ENCODE measurements at places on chromosomes 1 and 21.

DNA sequence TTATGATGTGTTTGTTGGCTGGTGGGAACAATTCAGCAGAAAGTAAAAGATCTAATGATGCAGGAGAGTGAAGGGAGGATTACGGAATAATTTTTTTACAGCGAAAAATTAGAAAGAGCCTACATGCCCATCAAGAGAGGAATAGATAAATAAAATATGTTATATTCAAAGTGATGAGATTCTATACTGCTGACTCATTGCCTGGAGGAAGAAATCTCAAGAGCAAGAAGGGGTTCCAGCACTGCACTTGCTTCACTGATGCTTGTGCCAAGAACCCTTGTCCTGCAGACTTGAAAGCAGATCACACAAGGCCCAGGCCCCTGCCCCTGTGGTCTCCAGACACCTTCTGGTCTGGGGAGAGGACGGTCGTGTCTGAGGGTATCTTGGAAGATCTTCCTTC lies 295.1 kb upstream of the POU3F1 start:
- DNase-seq: no peak

DNA sequence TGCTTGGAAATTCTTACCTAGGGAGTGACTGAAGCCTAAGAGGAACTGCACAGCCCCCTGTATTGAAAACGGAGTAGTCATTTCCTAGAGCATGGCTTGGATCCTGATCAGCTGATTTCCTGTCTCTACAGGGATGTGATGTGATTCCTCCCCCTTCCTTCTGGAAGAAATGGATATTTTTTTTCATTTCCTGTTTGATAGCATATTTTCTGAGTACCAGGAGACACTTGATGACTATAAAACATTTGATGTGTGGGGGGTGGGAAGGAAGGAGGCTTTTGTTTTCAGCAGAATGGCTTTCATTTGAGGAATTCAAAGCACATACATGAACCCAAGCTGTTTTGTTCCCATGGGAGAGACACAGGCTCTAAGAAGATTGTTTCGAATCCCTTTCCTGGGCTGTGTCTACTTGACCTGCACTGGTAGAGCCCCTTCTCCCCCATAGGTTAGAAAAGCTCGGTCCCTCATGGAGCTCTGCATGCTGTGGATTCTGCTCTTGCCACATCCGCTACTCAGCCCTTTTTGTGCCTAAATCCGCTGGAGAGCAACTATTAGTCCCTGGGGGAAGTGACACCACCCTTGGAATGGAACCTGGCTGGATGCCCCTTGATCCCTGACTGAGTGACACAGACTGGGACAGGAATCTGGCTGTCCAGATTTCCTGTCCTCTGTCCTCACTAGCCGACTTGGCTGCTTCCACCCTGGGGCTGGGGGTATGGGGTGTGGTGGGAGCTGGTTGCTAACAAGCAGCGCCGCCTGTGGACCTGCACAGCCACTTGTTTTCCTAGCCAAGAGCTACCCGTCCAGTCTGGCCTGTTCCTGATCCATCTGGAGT lies 71.8 kb upstream of the MACF1 start:
- peak; percentile 97 for DNase-seq

- no peak for DNase-seq
Observed at GRCh38 chr21:31248598-31248997, 95.5 kb downstream of the TIAM1 start.

DNA sequence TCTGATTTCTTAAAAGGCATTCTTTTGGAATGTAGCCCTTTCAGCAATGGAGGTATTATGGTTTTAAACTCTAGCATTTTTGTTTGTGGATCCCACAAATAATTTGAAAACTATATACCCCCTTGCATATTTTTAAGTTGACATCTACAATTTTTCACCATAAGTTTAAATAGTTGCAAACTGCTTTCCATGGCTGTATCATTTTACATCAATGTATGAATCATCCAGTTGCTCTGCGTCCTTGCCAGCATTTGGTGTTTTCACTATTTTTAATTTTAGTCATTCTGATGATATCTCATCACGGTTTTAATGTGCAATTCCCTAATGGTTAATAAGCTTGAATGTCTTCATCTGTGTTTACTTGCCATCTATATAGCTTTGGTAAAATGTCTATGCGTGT lies 20.7 kb downstream of the DIPK1A start:
- DNase-seq: no peak

- DNase-seq: no peak
Observed at GRCh38 chr21:26443867-26444266, 129.2 kb downstream of the CYYR1 start.

DNA sequence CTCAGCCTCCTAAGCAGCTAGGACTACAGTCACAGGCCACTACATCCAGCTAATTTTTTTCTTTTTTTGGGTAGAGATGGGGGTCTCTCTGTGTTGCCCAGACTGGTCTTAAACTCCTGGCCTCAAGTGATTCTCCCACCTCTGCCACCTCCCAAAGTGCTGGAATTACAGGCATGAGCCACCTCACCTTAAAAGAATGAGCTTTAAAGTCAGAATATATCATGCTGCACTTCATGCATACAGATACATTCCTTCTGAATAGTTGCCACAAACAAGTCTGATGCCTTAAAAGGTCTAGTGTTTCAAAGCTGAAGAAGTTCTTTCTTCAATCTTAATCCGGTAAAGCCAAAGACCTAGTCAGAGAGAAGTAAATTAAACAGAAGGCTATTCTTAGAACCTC lies 23.8 kb upstream of the CPLANE2 start:
- no peak for DNase-seq

DNA sequence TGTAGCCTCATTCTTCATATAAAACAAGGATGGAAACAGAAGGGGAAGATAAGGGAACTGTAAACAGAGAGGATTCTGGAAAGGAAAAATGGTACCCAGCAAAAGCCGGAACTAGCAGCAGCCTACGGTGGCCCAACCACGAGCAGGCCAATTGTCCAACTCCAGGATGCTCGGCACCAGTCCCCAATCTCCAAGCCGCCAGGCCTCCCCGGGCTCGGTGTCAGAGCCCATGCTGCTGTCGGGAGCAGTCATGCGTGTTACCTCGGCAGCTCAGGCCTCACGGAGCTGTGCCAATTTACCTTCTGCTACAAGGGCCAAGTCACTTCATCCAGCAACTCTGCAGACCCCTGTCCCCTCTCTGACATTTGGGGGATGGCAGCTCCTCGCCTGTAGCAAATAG lies 130.8 kb downstream of the ZBTB18 start:
- no peak for DNase-seq

DNA sequence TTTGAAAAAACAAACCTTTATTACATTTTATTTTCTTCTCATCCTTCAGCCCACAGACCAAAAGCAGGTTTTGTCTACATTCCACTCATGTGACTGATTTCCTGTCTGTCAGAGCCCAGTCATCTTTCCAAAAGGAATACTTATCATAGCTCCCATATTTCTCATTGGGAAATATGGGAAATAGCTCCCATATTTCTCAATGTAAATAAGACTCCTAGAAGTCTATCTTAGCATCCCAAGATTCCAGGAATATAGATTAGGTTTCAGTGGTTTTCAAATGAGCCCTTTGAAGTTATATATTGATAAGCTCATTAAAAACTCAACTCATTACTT lies 19.1 kb upstream of the NRDC start:
- DNase-seq: no peak

DNA sequence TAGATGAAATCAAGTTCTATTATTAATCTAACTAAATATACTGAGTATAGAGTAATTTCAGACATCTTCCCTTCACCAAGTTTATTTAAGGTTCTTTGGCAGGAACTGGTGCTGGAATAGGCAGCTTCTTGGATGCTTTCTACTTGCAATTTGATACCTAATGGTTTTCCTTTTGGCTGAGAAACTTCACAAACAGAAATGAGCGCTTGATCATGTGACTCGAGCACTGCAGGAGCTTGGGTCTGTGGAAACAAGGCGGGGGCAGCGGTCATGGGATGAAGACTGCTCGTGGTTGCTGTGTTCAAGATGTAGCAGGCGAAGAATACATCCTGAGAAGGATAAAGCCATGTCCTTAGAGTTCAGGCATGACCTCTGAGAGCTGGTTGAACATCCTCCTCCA lies 136.8 kb downstream of the PTPRC start:
- DNase-seq: no peak

DNA sequence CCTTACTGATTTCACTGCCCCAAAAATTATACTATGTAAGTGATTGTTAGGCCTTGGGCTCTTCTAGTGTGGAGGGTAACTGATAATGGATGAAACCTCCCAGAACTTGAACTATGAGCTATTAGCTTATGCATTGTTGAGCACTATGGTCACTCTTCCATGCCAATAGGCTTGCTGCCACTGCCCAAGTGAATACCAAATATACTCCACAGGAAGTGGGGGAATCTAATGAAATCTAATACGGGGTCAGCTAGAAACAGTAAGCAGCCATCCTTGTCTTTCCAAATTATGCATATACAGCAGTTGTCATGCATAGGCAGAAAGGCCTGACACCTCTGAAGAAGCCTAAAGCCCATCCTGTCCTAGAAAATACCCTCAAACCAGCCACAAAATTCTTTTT lies 198.7 kb upstream of the PTBP2 start:
- no peak for DNase-seq

DNA sequence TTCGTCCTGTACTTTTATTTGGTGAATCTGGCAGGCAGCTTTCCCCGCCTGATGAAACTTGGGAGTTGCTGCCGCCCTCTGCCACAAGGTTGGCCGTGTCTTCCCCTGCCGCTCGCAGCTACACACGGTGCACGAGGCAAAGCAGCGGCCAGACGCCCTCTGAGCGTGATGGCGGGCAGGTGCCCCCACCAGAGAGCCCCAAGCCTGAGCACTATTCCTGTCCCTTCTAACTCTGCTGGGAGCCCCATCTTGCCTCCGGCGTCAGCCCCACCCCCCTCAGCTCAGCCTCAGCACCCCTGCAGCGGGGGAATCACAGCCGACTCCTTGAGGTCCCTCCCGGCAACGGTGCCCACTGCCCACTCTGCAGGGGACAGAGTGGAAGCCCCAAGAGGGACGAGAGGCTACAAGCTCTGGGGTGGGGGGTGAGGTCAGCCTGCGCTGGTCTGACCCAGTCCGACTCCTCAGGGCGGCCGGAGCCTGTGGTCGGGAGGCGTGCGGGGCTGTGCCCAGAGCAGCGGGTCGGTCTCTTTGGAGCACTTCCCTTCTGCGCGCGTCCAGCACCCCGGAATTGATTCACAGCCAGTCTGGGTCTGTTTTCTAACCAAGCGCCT lies 41.3 kb downstream of the RIPK4 start:
- no peak for DNase-seq

GRCh38 chr1:201774224-201774982 lies 54.6 kb upstream of the IPO9 start:
- no peak for DNase-seq

- DNase-seq: no peak
Observed at GRCh38 chr1:88175631-88176226, 508.3 kb upstream of the PKN2 start.

DNA sequence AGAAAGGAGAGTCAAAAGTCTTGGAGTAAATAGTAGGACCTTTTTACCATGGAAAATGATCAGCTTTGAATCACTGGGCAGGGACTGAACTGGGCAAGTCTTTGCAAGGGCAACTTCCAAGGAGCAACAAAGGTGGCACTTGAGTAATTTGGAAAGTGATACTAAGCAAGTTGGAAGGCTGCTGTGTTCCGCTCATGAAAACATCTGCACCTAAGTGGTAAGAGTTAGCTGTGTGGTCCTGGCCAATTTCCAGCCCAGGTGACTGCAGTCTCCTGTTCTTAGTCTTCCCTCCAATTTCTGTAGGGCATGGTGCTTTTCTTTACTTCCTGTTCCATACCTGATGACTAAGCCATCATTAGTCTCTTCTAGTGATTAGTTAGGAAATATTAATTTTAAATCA lies 35.5 kb upstream of the PRDM2 start:
- no peak for DNase-seq

DNA sequence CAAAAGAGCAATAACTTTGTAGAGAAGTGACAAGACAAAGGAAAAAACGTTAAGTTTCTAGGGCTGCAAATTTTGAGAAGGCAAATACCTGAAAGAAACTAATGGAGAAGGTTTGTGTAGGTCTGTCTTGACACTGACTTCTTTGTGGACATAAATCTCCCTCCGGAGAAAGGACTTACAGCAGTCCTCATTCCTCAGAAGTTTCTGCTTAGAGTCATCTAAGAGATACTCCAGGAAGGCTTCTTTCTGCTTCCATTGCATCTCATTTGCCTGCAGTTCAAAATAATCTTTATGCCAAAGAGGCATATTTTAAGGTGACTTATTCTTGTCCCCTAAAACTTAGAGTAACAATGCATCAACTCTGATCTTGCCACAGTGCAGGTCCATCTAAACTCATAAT lies 4.4 kb upstream of the C4BPB start:
- DNase-seq: no peak

- DNase-seq: no peak
Observed at GRCh38 chr1:185440877-185441276, 123.8 kb upstream of the IVNS1ABP start.

DNA sequence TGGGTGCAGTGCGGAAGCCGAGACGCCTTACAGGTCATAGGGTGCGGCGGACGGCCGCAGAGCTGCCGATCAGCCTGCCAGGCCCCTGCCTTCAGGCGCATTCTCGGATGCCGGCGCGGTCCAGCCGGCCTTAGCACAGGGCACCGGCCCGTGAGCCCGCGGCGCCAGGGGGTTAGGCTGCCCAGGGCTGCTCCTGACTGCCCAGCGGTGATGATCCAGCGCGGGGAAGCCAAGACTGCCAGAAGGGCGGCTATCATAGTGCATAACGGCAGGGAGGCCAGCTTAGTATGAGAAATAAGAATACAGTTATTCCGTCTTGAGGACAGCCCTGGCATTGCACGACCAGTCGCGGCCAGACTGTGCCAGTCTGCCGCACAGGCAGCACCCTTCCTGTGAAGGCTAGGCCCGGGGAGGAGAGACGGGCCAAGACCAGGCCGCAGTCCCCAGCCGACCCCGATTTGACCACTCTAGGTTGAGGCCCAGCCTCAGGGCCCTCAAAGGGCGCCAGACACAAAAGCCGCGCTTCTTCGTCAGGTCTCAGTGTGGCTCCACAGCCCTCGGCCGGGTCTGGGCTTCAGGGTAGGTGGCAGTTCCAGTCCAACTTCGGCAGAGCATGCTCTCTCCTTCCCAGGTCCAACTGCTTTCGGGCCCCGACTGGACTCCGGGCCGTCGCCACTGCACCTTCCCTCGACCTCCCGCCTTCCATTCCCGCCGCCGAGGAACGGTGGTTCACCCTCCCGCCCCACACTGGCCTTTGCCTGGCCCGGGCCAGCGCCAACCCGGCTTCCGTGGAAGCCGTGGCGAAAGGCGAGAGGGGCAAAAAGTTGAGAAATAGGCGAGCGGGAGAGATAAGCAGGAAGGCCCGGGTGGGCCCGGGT lies 829 bp downstream of the ALX3 start:
- no peak for DNase-seq

DNA sequence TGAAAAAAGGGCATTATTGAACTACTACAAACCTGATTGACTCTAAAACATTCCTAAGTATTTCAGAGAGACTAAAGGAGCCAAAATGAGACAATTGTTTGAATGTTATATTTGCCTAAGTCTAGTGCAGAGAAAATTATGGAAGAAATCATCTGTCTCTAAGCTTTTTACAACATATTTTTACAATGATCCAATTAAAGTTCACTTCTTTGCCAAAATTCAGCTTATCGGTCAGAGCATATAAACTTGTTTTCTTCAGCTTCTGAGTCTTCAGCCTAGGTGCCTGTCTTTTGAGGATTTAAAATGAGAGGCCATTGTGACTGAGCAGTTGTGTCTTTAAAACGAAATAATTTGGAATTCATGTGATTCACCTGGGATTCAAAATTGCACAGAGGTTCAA lies 181.2 kb upstream of the SGIP1 start:
- DNase-seq: no peak

- peak; percentile 48 for DNase-seq
Observed at GRCh38 chr1:228374711-228375577, 31.7 kb downstream of the TRIM11 start.

- no peak for DNase-seq
Observed at GRCh38 chr1:192776206-192776605, 32.6 kb upstream of the RGS2 start.

- no peak for DNase-seq
Observed at GRCh38 chr1:20234788-20235535, 48.6 kb upstream of the PLA2G2C start.
